ENCODE measurements at places on chromosomes 7 and 10.

DNA sequence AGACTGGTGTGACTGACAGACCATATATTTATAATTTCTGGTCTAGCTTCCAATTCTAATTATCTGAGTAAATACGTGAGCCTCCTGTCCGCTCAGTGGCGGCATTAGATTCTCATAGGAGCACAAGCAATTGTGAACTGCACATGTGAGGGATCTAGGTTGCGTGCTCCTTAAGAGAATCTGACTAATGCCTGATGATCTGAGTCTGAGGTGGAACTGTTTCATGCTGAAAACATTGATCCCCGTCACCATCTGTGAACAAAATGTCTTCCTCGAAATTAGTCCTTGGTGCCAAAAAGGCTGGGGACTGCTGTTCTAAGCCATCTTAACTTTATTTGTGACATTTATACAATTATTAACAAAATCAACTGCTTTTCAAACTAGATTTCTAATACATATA lies 164.7 kb upstream of the MEOX2 start:
- no peak for DNase-seq

DNA sequence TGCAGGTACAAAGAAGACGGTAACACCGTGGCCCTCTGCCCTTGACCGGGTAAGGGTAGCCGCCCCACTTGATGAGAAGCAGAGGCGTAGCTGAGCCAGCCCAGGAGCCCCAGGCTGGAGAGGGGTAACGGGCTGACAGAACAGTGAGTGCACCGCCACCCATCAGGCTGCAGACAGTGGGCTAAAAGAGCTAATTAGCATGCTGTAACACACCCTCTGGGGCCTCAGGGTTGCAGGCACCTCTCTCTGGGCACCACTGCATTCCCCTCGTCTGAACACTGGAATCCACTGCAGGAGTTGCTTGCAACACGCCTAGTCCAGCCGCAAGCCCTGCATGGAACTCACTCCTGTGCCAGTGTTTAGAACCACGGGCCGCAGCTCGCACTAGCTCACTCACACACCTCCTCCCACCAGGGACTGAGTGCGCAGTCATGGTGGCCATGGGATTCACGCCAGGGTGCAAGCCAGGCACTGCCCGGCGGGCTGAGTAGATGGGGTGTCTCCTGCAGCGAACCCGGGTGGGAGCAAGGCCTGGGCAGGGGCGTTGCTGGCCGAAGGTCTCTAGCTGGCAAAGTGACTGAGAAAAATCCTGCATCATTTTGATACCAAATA lies 36.1 kb downstream of the AGMO start:
- DNase-seq = no peak

DNA sequence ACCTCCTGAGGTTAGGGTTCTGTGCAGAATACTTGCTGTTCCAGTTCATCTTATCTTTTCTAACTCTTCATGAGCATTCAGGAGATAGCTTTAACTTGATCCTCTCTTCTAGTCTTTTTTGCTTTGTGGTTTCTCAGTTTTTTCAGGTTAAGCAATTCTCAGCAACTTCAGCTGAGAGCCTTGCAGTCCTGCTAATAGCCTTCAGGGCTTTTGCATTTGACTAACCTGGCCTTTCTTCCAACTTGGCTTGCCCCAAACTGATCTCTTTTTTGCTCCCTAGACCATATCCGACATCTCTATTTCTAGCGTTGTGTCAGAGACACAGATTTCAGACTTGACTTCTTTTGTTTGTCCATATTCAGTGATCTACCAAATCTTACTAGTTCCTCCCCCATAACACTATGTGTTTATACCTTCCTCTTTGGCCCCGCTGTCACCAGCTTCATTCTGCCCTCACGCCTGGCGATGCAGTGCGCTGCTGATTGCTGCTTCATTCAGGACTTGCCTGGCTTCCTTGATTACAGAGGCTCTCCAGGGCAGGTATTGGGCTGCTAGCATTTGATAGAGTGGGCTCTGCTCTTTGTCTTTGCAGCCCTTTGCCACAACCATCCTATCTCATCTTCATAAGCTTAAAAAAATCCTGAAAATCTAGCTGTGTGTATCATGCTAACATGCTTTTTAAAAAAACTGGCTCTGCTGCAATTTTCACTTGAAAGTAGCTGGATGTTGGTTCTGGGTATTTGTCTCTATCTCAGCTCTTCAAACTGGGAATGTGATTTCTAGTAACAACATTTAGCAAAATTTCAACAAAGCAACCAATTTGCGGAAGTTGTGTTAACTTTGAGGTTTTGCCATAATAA lies 9.6 kb downstream of the CUL1 start:
- no peak for DNase-seq

- DNase-seq = no peak
Observed at GRCh38 chr7:124155432-124156022, 122.7 kb upstream of the TMEM229A start.

GRCh38 chr10:119222537-119222936 lies 15.2 kb downstream of the GRK5 start:
- DNase-seq = no peak

- no peak for DNase-seq
Observed at GRCh38 chr7:37782166-37782565, 66.2 kb upstream of the NME8 start.

GRCh38 chr10:6053816-6054631 lies 8.1 kb downstream of the IL2RA start:
- no peak for DNase-seq

- DNase-seq = no peak
Observed at GRCh38 chr10:48626986-48627731, 22.3 kb upstream of the ARHGAP22 start.

- DNase-seq = no peak
Observed at GRCh38 chr7:6193709-6194108, 78.7 kb downstream of the CYTH3 start.

GRCh38 chr7:51665045-51665780 lies 348.6 kb upstream of the COBL start:
- DNase-seq = no peak

DNA sequence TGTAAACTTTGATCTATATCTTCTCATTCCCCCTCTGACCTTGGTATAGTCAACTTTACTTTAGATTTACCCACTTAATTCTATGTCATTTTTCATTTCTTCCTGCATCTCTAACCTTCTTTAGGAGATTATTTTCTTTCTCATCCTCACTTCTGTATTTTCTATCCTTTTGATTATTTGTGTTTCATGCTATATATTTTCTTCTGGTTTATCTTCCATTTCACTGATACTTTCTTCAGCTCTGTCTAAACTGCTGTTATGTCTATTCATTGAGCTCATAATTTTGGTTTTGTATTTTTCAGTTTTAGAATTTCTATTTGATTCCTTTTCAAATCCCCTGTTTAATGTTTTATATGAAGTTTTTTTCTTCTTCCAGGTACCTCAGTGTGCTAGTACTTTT lies 171.1 kb upstream of the LYZL1 start:
- no peak for DNase-seq

GRCh38 chr7:23490357-23491135 lies 20.3 kb upstream of the IGF2BP3 start:
- no peak for DNase-seq

DNA sequence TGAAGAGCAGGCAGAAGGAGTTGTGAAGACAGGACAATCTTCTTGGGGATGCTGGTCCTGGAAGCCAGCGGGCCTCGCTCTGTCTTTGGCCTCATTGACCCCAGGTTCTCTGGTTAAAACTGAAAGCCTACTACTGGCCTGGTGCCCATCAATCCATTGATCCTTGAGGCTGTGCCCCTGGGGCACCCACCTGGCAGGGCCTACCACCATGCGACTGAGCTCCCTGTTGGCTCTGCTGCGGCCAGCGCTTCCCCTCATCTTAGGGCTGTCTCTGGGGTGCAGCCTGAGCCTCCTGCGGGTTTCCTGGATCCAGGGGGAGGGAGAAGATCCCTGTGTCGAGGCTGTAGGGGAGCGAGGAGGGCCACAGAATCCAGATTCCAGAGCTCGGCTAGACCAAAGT lies 1.5 kb downstream of the CHPF2 start:
- no peak for DNase-seq

- DNase-seq = no peak
Observed at GRCh38 chr7:1559626-1560590, 3.9 kb upstream of the TMEM184A start.

DNA sequence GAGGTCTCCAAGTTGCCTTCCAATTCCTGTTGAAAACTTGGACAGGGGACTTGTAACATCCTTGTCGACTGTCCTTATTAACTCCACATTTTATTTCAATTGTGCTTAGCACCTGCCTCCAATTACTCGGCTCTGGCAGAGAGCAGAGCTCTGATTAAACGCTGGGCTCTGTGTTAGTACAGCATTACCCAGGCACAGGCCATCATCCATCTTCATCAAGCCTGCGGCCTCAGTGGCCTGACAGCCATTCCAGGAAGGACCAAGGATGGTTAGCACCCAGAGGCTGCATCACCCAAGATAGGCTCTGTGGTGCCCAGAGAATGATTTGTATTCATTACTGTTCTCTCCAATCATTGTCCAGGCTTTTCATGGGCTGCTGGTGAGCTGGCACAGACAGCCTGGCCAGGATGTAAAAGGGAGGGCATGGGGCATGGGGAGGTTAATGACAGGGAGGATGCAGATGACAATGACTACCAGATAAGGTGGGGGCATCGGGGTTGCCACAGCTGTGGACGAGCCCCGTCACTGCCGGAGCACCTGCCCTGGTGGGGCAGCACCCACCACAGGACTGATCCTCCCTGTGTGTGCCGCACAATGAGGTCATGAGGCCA lies 123.3 kb downstream of the PTPN20 start:
- DNase-seq = no peak

DNA sequence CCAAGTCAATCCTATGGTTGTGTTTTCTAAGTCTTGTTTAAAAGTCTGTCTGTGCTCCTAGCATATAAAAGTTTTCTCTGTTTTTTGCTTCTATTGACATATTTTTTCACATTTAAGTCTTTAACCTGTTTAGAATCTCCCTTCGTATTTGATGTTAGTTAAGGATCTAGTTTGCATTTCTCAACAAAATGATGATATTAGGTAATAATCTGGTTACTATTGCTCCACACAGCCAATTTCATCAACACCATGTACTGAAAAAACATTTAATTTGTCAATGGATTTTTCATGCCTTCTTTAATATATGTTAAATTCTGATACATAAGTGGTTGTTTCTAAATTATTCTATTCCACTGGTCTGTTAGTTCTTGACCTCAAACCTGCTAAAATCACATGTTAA lies 17.5 kb upstream of the TSGA13 start:
- no peak for DNase-seq

DNA sequence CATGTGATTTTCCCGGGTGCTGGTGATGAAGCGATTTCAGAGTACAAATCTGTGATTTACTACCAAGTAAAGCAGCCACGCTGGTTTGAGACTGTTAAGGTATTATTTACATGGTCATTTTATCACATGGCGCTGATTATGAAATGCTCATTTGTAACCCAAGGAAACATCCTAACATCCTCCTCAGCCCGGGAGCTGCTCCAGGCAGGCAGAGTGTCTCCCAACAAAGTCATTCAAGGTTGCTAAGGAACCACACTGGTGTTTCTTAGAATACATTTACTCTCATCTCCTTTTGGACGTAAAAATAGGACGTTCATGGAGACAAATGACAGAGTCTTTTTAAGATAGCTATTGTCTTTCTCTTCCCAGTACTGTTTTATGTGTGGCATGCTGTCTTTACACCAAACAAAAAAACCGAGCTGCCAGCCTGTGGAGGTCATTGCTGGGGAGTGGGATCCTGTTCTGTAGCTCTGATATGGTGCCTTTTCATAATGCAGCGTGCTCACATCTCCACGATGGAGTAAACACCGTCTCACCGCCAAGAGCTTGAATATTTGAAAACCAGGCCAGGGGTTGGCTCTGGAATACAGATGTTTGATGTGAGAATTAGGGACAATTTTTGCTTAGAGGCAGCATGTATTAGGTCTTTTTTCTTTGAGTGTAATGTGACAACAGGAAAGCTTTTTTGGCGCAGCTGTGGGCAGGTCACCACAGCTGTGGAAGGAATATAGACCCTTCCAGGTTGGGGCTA lies 119.6 kb downstream of the DOCK1 start:
- DNase-seq = no peak

DNA sequence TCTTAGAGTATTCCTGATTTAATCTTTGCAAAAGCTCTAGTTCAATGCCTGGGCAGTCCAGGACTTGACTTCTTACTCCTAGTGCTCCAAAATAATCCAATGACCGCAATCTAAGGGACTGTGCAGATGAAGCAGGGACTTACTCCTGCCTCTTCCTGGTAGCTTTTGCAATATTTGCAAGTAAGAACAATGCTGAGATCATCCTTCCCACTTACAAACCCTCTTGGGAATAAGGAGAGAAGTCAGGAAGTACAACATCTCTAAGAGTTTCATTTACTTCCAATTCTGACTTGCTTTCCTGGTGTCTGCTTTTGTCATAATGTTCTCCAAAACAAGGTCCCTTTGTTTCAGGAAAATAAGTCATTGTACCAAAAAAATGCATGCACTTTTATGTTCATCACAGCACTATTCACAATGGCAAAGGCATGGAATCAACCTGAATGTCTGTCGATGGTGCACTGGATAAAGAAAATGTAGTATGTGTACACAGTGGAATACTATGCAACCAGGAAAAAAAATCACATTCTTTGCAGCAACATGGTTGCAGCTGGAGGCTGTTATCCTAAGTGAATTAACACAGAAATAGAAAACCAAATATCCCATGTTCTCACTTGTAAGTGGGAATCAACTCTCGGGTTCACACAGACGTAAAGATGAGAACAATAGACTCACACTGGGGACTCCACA lies 7.1 kb upstream of the KCNMA1 start:
- no peak for DNase-seq

DNA sequence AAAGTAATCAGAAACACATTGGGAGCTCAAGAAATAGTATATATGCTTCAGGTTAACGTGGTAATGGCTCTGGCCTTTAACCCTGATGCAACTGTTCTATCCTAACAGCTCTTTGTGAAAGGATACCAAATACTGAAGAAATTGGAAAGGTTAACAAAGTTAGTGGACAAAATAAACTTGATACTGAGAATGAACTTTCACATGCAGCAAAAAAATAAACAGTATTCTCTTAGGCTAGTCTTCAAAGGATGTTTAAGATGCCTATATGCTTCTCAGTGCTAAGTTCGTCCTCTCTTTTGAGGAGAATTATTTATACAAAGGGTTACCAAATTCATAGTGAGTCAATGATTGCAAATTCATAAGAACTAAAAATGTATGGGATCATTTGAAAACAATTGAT lies 256.2 kb upstream of the FERD3L start:
- DNase-seq = no peak

Measured in fibroblast of the conjunctiva (primary cell).